ENCODE measurements at places on chromosomes 16 and 17.
A peak's percentile ranks its signal among the peaks of the same experiment; 100 is the strongest.

- DNase-seq, result no peak
These were observed 228.9 kb upstream of the FOXF1 start for GRCh38 chr16:86281421-86281820.

DNA sequence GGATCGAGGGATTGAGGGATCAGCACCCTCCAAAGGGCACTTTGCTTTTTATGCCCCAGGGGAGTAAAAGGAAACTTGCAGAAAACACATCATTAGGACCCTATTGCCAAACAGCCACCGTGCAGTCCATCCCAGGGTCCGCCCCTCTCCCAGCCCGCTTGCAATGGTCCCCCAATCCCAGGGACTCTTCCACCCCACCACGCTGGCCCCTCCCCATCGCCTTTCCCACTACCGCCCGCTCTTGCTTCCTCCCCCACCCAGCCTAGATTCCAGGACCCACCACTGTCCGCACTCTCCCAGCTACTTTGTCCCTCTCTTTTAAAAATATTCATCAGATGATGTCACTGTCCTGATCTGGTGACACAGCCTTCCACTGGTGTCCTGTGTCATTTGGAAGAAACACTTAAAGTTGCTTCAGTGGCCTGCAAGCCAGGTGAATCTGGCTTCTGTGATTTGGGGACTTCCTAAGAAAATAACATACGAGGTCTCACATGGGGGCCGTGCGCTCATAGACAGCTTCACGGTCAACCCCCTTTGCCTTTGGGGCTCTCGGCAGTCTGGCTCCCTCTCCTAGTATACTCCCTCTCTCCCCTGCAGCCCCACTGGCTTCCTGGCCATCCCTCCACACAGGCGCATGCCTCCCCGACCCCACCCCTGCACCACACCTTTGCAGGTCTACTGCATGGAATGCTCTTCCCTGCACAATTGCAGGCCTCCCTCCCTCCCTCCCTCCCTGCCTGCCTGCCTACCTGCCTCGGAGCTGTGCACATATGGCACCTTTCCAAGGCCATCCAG, 127.9 kb downstream of the RBFOX3 start:
- no peak for DNase-seq

GRCh38 chr16:1310832-1311200, 1.4 kb downstream of the UBE2I start:
- peak; percentile 29 for DNase-seq

DNA sequence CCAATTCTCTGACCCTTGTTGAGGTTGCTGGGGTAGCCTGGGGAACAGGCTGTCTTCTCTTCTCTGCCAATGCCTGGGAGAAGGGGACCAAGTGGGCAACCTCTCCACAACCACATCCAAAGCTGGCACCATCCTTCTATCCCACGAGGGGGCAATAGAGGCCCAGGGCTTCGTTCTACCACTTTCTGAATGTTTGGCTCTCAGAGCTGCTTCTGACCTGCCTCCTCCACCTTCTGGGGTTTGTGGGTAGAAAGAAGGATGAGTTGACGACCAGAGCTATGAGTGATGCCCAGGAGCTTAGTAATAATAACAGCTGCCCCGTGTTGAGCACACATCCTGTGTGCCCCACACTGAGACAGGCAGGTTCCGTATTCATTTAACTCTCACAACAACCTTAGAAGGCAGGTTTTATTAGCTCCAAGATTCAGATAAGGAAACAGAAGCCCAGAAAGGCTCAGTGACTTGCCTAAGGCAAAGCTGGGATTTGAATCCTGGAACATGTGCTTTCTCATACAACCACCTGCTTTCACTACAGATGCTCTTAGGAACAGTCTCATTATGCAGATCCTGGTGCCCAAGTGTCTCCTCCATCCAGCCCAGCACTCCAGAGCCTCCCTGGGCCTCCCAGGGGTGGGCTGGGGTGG, 11.1 kb downstream of the TSPOAP1 start:
- peak; percentile 92 for DNase-seq

GRCh38 chr17:78020717-78021108, 62.2 kb downstream of the TNRC6C start:
- DNase-seq, result no peak

GRCh38 chr17:21127509-21128077, 829 bp downstream of the DHRS7B start:
- no peak for DNase-seq

- no peak for DNase-seq
These were observed 55.4 kb downstream of the COPRS start for GRCh38 chr17:31803494-31804213.

DNA sequence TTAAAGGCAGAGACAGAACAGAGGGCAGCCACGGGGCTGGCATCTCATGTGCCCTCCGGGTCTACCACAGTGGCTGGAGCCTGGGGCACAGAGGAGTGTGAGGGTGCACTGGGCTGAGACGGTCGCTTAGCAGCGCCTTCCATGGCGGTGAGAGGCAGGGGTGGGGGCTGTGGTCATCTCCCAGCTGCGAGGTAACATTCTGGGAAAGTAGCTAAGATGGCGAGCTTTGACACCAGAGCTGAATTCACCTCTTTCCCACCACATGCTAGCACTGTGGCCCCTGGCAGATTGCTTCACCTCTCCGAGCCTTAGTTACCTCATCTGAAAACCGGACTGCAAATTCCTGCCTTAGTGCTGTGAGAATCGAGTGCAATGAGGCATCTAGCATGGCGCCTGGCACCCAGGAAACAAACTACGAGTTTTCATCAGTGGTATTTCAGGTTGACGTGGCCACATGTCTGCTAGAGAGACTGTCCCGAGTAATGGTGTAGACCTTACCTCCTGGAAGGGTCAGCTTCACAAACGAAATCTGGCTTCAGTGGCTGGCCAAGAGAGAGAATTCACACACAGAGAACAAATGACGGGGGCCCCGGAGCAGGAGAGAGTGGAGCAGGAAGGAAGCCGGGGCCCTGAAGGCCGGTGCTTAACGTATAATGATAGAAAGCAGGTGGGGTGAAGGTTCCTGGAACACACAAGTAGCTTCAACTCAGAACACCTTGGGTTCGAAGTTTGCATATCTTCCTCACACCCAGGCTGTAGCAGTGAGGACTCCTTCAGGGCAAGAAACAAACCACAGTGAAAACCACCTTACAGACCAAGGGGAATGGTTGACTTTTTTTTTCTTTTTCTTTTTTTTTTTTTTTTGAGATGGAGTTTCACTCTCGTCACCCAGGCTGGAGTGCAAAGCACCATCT, 63.9 kb upstream of the RPH3AL start:
- DNase-seq, result peak; percentile 81

GRCh38 chr16:54034684-54035083, 251.9 kb downstream of the IRX3 start:
- DNase-seq, result no peak

DNA sequence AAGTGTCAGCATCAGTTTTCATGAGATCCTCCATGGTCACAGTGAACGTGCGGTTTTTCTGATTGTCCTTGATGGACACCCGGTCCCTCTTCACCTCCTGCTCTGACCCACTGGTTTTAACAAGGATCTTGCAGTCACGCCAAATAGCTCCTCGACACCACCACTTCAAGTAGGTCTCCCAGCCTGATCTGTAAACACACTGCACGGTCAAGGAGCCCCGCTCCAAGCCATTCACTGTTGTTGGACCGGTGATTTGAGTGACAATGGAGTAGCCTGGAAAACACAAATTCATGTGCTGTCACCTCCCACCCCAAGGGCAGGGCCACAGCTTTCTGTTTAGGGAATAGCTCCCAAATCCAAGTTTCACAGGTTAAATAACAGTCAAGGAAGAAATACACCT, 8.2 kb downstream of the CD300LF start:
- no peak for DNase-seq

DNA sequence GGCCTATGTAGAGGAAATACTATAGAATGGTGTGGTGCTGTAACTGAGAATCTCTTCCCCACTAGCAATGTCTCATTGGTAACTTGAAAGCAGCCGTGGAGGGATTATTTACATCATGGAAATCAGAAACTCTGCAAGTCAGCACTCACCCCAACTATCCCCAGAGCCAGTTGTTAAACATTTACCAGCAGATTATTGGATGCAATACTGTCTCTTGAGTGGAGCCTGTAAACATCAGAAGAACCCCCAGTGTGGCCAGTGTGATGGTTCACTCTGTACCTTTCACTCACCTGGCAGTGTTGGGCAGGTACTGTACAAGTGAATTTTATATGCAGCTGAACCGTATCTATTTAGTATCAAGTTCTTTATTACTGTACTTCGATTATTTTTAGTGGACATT, 299.8 kb upstream of the SALL1 start:
- DNase-seq, result no peak

DNA sequence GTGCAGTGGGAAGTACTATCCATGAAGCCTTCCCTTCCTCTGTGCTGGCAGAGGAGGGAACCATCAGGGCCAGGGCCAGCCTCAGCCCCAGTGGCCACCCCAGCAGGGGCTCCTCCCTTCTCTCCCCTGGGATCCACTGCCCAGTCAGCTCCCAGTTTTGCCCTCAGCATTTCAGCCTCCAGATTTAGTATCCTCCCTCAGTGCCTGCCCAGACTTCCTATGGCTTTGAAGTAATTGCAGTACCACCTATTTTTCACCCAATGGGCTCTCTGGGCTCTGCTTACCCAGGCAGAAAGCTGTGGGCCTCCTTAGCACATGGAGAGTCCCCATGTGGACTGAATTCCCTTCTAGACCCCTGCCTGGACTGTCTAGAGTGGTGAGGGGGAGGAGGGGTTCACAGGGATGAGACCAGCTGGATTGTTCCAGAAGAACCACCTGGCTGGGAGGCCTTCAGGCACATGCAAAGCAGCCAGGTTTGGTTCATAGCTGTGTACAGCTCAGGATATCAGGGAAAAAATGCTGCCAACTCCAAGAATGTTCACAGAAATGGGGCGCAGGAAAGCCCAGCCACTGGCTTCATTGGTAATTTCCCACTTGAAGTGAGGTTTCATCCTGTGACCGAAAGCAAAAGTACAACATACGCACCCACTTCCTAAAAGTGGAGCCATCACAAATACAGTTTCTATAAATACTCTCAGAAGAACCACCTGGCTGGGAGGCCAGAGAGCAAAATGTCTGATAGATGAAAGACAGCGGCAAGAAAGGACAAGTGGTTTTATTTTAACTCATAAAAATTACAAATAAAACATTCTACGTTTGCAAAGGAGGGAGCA, 15.2 kb upstream of the HERPUD1 start:
- DNase-seq, result peak; percentile 70

GRCh38 chr17:41512546-41513167, 6.0 kb downstream of the KRT15 start:
- no peak for DNase-seq

DNA sequence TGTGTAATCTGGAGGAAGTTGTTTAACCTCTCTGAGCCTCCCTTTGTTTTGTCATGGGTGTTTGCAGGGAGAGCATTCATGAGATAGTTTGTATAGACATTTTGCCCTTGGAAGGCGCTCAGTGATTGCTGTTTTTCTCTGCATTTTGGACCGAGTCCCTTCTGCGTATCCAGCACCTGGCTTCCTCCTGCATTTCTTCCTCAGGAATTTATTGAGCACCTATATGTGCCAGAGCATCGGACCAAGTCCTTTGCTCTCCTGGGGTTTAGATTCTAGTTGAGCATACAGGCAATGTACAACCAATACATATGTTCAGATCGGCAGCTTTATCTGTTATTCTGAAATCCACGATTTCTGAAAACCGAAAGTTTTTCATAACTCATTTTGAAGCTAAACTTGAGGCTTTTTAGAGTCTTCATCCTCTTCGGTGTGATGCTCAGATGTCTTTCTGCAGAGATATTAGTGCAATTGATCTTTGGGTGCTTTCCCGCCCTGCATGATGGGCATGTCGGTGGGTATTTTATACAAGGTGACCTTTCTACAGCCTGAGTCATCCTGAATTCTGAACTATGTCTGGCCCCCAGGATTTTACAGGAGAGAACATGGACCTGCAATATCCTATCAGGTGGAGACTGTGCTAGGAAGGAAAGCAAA, 4.1 kb downstream of the IL4R start:
- DNase-seq, result peak; percentile 69

DNA sequence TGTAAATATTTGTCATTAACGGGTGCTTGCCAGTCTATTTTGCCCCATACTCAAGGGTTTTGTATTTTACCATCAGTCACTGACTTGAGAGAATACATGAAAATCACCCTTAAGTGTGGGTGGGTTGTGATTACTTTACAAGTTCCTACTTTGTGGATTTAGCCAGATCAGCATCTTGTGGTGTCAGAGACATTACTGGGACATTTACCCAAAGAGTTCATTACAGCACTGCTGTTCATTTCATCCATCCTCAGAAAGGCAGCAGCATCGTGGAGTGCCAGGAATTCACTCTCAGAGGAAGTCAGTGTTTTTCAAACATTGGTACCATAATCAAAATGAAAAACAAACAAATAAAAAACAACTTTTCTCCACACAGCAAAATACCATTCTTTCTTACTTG, 110.8 kb downstream of the CNTNAP4 start:
- DNase-seq, result no peak

- DNase-seq, result no peak
These were observed 1000.9 kb upstream of the RBFOX1 start for GRCh38 chr16:6331770-6332169.

DNA sequence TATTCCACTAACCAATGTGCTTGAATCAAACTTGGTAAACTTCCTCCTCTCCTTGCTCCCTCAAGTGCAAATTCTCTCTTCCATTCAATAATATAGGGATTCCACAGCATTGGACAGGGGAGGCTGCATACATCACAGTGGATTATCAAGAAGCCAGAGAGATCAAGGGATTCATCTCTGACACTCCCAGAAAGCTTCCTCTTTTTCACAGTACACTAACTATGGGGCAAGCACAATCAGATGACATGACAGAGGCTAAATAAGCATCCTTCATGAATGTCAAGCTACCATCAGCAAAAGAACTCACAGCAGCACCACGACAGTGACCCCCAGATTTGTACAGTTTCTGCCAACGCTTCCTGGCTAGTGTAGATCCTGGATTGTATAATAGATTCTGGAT, 178.4 kb upstream of the C17orf78 start:
- no peak for DNase-seq

All from activated CD4-positive, alpha-beta T cell treated with anti-CD3 and anti-CD28 coated beads, Interleukin-2, amount 50 U/mL, for 16 hours (primary cell).